ENCODE measurements at places on chromosomes 1 and 21.

GRCh38 chr21:28136656-28137255, 855.9 kb downstream of the LTN1 start:
- no peak for DNase-seq

DNA sequence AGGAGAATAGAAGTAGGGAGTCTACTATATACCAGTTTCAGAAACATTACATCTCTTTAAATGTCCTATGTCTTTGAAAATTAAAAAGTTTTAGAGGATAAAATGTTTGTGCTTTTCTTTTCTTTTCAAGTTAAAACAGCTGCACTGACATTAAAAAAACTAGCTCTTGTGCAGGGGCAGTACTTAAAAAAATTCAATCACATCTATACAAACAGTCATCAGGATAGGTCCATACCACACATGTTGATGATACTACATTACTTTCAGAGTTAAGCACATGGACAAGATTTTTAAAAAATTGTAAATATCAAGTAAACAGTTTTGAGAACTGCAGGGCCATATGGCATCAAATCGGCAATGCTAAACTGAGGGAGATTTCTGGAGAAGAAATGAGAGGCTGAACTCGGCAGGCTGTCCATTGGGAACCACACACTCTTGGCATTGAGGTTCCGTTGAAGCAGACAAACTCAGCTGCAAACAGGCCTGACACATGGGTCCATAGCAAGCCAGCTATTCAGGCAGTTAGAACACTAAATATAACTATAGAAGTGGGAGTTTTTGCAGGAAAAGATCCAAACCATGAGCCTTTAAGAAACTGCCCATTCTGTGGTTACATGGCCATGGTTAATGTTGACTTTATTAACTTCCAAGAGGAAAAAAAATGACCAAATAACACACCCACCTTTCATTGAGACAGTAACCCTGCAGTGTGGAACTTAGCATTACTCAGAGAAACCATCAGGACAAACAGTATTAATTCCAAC, 84.5 kb upstream of the BCL10 start:
- no peak for DNase-seq

GRCh38 chr1:206491616-206492015, 15.7 kb upstream of the RASSF5 start:
- DNase-seq: no peak

DNA sequence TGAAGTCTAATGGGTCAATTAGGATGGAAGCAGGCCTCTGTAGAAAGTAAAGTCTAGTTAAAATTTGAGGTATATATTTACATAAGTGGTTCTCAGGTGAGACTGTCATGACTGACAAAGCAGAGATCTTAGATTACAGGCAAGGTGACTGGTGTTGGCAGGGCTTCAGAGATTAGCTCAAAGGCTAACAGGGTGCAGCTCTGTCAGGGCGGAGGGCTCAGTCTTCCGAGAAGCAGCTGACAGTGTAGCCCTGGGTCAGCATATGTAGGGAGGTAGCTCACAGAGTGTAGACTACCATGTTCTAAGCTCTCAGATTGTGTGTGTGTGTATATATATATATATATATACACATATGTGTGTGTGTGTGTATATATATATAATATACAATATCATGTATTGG, 54.7 kb downstream of the RBM11 start:
- DNase-seq: no peak

DNA sequence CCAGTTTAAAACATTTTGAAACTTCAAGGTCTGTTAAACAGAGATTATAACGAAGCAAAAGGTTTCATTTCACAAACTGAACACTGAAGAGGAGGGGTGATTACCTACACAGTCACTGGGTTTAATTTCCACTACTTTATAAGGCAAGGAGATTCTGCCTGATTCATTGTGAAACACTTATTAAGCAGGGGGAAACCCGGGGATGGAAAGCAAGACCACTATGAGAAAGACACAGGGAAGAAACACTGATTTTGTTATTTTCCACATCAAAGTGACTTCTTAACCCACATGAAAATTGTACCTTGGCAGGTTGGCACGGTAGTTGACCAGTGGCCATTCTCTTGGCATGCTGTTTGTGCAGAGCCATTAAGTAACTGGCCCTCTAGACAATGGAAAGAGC, 8.1 kb upstream of the F5 start:
- DNase-seq: no peak

GRCh38 chr1:226722901-226723656, 16.0 kb downstream of the ITPKB start:
- no peak for DNase-seq

DNA sequence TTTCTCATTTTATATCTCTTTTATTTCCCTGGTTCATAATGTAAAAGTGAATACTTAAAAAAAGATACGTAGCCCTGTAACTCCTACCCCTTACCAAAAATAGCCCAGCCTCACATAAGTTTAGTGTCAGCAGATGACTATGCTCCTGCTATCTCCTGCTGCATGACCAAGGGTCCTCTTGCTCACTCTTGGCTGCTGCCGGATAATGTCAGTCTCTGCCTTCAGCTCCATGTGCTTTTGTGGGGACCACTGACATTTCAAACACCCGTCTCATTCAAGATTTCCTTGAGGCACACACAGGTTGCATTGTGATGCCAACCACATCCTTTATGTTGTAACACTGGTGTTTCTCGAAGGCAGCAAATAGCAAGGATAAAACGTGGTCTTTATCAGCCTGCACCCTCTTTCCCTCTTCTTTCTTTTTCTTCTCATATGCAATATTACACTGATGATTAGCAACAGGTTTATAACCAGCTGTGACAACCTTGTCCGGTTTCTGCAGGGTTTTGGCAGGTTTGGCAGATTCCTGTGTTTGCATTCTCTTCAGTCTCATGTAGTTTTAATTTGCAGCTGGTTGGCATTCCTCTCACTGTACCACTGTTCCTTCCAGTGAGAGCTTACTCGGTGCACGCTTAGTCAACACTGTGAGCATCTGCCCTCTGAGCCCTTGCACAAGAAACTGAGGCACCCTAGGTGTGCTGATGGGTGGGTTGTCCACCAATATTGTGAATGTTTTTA, 62.2 kb downstream of the ZNF684 start:
- DNase-seq: no peak

DNA sequence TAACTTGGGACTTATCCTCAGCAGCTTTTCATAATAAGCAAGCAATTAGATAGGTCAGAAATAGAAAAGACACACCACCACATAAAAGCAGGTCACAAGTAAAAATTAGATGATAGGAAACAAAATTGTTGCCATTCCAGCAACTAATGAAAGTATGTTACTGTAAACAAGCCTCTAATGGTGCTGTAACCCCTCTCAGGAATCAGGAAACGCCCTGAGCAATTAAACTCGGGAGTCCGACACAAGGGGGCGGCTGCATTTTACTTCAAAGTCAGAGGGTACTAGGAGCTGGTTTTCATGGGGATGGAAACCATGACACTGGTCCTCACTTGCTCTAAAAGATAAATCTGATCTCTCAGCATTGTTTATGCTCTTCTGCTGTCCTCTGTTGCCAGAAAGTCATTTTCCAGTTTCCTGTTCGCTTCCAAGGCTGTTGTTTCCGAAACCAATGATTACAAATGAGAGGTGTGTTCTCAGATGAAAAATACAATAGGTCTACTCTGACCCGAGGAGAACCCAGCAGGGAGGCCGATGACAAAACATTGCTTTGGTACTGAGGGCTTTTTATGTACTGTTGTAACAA, 93.4 kb downstream of the TGFBR3 start:
- peak; percentile 22 for DNase-seq

DNA sequence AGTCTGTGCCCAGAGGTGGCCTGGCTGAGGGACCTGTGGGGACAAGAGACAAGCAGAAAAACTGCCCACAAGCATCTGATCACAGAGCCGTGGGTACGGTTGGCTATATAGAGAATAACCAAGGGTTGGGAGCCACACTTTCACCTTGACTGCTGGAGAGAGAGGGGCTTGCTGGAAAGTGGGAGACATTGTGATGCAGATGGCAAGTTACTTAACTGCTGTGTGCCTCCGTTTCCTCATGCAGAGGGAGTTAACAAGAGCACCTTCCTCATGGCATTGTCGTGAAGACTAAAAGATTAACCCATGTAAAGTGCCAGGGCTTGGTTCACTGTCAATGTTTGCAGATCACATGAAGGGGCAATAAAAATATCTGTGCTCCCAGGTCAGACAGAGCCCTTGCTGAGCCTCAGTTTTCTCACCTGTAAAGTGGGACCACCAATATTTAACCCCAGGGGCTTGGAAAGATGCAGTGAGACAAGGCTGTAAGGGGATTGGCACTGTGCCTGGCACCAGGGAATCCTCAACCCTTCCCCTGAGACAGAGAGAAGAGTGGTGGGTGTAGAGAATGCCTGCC, 52.8 kb downstream of the SDC3 start:
- DNase-seq: no peak

- DNase-seq: no peak
Measured at GRCh38 chr1:53408013-53408754, 51.0 kb upstream of the DMRTB1 start.

DNA sequence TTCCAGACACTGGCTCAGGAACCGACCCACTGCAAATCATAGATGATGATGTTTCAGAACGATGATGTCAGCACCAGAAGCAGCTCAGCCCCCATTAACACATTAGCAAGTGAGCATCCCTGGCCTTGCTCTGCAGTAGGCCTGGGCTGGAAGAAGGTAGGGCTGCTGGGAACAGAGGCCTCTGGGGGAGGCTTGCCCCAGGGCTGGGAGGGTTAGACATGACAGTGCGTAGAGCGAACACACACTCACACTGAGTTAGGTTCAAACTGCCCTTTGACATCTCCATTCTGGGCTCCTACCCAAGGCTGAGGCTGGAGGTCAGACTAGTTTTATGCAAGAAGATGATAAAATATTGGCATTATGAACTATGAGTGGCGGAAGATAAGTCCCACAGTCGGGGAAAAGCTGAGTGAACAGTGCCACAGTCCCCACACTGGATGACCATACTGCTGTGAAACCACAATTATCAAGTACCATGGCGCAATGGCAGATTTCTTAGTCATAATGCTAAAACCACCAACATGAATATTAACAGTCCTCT, 91.1 kb downstream of the DMRTB1 start:
- no peak for DNase-seq

GRCh38 chr1:214414691-214415090, 133.7 kb downstream of the SMYD2 start:
- no peak for DNase-seq

DNA sequence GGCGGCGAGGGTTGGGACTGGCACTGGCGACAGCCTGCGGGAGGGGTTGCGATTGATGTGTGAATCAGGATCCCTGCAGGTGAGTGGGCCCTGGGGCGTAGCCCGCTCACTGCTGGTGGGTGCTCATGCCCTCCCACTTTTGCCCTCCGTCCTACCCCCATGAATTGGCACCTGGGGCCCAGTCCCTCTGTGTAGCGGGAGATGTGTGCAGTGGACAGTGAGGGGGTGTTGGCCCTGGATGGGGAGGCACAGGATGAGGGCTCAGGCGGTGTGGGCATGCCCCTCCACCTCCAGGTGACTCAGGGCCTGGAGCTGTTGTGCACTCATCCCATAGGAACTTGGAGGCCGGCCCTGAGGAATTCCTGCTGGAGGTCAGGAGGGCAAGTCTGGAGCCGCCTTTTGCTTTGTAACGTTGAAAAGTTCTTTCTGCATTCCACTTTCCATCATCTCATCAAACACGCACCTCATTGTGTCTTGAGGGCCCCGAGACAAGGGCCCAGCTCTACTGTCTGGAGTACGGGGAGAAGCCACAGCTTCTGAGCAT, 3.0 kb downstream of the PEAR1 start:
- no peak for DNase-seq

DNA sequence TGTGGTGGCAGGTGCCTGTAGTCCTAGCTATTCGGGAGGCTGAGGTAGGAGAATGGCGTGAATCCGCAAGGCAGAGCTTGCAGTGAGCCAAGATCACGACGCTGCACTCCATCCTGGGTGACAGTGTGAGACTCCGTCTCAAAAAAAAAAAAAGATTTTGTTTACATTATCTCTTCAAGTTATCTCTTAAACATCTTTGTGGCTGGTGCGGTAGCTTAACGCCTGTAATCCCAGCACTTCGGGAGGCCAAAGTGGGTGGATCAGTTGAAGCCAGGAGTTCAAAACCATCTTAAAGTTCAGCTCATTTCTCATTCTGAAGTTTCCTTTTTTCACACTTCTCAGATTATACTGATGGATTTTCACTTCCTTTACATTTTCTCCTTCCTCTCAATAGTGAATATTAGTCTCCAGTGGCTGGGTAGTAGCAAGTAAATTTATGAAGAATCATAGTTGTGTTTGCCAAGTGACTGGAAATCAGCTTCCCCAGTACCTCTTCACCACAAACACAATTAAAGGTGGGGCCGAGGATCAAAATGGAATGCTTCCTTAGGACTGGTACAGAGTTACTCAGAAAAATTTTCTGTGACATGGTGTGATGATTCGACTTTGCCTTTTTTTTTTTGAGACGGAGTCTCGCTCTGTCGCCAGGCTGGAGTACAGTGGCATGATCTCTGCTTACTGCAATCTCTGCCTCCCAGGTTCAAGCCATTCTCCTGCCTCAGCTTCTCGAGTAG, 13.8 kb downstream of the PIP5K1A start:
- no peak for DNase-seq

GRCh38 chr1:30824736-30825429, 67.3 kb upstream of the LAPTM5 start:
- DNase-seq: peak; percentile 83

GRCh38 chr1:90435351-90435750, 281.8 kb downstream of the BARHL2 start:
- DNase-seq: no peak

GRCh38 chr1:52558941-52559340, 6.0 kb upstream of the TUT4 start:
- DNase-seq: no peak

DNA sequence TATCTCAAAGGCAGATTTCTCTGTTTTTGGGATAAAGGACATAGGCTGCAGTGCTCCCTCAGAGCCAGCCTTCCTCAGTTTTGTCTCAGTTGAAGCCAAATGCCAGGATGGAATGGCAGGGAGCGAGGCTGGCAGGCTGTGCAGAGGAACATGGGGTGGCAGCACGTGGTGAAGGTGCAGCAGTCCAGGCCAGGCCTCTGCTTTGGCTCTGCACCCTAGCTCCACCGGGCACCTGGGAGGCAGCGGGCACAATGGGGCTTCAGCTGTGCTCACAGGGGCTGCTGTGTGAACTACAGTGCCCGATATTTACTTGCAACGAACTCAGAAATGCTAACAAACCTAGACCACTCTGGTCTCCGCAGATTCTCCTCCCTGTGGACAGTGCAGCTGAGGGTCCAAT, 319.6 kb downstream of the ZNF326 start:
- no peak for DNase-seq

DNA sequence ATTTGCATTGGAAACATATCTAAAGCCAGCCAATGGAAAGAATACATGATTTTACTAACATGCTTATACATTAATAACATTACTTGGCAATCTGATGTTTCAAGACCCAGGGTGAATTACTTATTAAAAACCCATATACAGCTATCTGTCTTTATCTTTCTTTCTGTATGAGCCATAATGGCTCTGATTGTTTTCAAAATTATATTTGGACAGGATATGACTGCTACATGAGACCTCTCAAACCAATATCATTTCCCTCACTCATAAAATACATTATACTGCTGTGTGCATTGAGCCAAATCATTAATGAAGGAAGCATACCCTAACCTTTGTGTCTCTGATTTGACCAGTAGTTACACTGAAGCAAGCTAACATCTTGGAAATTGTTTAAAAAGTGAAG, 205.9 kb upstream of the DPYD start:
- DNase-seq: no peak

GRCh38 chr1:43367026-43367903, 546 bp downstream of the ELOVL1 start:
- DNase-seq: no peak

- peak; percentile 9 for DNase-seq
Measured at GRCh38 chr1:212167098-212167497, 118.1 kb upstream of the PPP2R5A start.

Data from NCI-H1417 (cell line).